Activated CD8-positive, alpha-beta memory T cell treated with anti-CD3 and anti-CD28 coated beads for 1 hour (primary cell): ENCODE measurements at places on chromosomes 2 and 18.

DNA sequence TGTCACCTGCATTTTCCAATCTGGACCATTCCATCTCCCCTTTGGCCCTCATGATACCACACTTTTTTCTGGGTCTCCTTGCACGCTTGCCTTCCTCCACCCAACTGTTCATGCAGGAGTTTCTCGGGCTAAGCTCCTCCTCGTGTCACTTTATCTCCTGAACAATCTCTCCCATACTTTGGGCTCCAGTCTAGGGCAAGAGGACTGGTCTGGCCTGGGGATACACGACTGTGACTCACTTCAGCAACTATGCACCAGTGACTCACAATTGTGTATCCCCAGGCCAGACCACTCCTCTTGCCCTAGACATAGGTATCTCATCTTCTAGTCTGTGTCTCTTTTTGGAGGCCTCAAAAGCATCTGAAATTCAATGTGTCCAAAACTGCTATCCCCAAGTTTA is 149.4 kb upstream of the PTPRM start:
- DNase-seq, result no peak

DNA sequence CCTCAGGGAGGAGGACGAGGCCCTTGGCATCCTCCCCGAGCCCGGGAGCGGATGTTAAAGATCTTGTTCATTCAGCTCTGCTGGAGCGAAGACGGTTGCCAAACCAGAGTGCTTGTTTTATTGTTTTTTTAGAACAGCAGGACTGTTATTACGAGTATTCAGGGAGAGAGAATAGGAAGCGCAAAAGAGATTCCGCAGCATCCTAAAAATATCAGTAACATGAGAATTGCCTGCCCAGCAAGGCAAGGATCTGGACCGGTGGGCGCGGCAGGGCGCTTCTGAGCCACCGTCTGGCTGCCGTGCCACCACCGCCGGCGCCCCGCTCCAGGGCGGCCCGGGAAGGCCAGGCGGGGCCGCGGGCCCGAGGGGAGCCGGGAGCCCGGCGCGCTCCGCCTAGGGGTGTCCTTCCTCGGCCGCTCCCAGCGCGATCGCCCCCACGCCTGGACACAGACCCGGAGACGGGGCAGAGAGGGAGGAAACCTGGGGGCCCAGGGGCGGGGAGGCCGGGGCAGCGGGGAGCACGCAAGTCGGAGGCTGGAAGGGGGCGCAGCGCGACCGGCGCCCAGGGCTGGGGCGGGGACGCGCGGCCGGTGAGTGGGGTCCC is 843 bp downstream of the CYS1 start:
- DNase-seq, result no peak

DNA sequence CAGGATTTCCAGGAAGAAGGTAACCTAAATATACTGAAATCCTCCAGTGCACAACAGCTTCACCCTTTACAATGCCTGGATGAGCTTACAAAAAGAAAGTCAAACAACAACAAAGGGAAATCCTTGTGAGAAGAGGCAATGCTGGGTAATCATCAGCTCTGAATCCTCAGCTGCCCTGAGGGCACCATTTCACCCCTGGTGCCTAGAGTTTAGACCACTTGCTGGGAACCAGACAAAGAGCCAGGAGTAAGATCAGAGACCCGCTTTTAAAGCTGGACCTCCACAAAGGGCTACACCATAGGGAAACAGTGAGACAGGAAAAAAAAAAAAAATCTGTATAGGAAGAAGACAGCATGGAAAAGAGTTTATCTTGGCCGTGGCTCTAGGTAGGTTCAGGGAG is 97.0 kb downstream of the FOXI3 start:
- DNase-seq, result no peak

- no peak for DNase-seq
Measured at GRCh38 chr18:76459312-76459686, 35.7 kb downstream of the ZNF516 start.

- DNase-seq, result no peak
Measured at GRCh38 chr2:96239091-96239490, 26.7 kb downstream of the TMEM127 start.

DNA sequence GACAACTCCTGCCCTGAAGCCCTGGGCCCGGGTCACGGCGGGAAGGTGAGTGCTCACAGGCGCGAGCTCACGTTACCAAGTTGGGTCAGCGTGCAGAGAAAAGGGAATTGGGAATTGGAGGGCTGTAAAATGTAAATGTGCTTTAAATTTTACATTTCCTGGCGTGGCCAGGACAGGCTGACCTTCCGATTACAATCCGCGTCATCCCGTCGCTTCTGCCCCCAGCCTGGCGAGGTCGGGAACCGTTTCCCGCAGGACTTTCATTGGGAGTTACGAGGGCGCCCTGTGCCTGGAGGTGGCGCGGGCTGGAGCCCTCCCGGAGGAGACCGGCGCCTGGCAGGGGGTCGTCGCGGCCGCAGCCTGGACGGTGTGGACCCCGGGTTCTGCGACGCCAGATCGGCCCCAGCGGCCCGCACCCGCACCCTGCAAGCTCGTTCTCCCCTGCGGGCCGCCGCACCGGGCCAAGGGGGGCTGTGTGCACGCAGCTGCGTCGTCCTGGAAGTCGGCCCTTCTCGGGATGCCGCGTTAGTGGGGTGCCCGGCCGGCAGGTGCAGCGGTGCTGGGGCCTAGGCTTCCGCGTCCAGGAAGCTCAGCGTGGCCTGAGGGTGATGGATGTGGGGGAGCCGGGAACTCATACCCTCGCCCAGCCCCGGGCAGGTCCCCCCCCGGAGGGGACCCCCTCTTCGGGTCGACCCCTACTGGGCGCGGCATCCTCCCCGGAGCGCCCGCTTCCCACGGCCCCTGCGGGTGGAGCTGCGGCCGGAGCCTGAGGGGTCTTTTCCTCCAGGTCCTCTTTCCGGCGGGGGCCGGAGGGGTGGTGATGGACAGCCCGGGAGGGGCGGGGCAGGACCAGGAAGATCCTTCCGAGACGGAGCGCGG is 63.9 kb downstream of the LRRFIP1 start:
- no peak for DNase-seq

- DNase-seq, result peak; percentile 16
Measured at GRCh38 chr2:238370823-238371372, 50.6 kb downstream of the TRAF3IP1 start.

GRCh38 chr18:37985126-37985525 is 419.5 kb upstream of the CELF4 start:
- DNase-seq, result no peak

- DNase-seq, result no peak
Measured at GRCh38 chr2:217951521-217952247, 51.1 kb downstream of the TNS1 start.

DNA sequence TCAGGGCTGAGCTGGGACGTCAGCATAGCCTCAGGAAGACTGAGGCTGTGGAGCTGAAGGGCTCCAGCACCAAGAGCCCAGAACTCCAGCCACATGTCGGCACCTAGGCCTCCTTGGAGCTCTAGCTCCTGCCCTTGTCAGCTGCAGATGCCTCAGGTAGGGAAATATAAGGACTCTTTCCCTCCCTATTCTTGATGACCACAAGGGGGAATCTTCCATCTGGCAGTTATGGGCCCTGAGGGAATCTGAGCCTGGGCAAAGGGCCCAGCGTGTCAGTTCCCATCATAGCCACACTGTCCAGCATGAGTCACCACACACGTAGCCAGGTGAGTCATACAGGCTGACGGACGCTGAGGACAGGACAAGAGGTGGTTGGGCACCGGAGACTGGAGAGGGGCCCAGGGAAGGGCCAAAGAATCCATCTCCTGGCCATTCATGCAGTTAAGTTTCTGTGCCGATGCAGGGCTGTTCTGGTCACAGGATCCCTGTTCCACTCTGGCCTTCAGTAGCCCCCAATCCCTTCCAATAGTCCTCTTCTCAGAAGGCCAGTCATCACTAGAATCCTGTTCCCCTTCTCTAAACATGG is 1.8 kb downstream of the MPV17 start:
- no peak for DNase-seq

DNA sequence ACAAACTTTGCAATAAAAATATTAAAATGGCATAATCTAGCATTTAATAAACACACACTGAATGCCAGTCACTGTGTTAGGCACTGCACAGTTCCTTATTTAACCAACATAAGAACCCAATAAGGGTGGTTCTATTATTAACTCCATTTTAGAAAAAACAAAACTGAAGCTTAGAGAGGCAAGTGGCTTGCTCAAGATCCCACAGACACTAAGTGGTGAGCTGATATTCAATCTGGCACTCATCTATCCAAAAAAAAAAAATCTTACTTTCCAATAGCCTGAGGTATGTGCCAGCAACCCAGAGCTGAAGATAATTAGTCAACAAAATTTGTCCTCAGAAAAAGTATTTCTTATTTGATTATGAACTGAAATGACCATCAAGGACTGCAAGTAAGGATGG is 799 bp downstream of the CYTIP start:
- no peak for DNase-seq

DNA sequence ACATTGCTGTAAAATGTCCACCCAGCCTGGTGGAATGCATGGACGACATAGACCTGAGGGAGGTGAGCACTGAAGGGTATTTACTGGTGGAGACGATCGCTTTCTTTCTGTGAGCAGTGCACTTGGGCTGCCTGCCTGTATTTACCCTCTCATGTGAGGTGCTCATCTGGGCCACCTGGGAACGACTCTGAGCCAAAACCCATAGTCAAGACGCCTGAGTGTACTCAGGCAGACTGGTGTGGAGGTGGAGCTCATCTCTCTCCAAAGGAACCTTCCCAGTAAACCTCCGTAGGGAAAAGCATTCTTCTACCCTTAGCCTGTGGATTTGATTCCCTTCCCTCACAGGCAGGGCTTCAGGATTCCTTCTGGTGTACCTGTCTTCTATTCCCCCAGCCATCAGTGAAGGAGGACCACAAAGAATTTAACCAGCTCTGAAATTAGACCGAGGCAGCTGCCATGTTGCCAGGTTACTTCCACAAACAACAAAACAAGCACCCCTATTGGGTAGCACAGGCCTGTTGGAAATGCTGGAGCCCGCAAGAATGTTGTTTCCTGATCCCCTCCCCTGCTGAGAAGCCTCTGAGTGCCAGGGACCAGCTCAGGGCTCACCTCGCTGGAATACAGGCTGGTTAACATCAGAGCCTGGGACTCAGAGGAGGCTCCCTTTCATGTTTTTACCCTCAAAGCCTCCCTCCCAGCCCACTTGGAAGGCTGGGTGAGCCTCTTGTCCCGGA is 47.5 kb upstream of the TXNDC2 start:
- no peak for DNase-seq

- no peak for DNase-seq
Measured at GRCh38 chr2:240527153-240527750, 30.5 kb downstream of the ANKMY1 start.

GRCh38 chr2:29744976-29745375 is 176.4 kb downstream of the ALK start:
- no peak for DNase-seq

DNA sequence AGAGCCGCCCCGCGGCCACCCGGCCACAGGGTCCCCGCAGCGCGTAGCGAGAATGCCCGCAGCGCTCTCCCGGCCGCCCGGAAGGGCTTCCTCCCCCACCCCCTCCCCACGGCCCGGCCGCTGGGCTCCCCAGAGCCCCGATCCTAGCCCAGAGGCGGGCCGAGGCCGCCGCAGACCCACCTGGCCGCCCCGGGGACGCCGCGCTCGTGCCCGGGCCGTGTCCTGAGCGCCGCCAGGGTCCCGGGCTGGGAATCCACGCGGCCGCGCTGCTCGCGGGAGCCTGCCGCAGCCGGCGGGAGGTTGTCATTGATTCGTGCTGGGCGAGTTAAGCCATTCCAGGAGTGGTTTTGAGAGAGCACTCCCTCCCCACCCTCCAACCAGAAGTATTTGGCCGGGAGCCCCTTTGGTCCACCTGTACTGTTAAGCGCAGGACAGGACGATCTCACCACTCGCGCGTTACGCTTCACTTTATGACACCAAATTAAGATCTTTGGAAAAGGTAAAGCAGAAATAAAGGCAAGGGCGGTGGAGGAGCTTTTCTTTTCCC is 206.4 kb upstream of the SMAD2 start:
- no peak for DNase-seq
